Stimulated activated CD8-positive, alpha-beta memory T cell treated with anti-CD3 and anti-CD28 coated beads, Interleukin-12 subunit alpha, Interleukin-12 subunit beta, amount 100 ng/mL, for 4 hours (primary cell): ENCODE measurements at places on chromosomes 1 and 21.
A peak's percentile ranks its signal among the peaks of the same experiment; 100 is the strongest.

DNA sequence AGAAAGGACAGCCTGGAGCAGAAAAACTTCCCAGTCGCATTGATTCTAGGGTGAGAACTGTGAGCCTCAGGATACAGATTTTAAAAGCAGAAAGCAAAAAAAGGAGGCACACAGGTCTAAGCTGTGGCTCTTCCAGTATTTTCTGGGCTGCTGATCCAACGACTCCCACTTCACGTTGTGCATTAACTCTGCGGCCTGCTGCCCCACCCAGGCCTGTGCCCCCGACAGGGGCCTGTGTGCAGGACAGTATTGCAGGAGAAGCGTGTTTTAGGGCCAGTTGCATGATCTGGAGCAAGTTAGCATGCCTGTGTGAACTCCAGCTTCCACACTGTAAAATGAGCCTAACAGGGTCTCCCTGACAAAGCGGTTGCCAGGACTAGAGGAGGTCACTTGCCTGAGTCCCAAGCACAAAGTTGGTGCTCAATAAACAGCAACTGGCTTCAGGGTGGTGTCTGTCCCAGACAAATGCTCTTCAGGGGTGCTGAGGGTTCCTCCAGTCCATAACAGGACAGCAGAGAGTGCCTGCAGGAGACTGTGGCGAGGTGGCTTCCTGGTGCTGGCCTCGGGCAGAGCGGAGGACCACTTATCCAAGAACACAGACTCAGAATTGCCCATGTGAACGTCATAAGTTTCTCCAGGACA, 66.8 kb upstream of the RAB4A start:
- no peak for DNase-seq

DNA sequence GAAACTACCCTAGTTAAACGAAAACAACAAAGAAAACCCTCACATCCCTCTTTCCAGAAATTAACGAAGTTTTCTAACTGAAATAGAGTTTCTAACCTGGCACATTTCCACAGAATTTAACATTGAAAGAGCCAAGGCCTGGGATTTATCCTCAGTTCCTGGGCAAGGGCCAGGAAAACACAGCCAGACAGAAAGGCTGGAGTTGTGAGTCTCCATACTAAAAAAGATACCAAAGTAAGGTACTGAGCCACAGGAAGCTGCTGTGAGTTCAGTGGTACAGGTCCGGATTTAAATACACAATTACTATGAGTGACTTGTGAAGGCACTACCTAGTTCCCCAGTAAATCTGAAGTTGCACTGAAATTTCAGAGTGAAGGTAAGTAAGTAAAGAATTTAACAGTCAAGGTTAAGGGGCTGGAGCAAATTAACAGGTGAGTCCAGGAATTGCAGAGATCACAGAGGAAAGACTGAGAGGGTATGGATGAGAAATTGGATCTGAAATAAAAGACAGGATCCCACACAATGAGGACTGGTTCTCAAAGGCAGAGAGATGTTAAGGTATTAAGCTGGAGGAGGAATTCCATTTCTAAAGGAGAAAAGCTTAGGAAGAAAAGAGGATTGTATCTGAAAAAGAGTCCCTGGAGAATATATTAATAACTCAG, 905 bp downstream of the LIX1L start:
- no peak for DNase-seq

GRCh38 chr1:59731591-59731990, 83.2 kb upstream of the HOOK1 start:
- DNase-seq: no peak

DNA sequence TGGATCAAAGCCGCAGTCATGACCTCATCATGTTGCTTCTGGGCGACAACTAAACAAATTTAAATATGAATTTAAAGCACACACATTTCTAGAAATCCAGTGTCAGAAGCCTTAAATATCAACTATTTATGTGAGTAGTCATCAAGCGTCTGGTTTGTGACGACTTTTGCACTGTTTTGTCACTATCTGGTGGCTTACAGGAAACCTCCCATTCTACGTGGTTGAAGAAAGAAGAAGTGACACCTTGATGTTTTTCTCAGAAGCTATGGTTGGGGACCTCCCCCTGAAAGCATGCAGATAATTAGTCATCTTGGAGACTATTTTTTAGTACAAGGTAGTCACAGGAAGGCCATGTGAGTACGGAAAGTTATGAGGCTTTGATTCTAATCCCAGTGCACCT, 58.5 kb downstream of the TENT5C start:
- no peak for DNase-seq

DNA sequence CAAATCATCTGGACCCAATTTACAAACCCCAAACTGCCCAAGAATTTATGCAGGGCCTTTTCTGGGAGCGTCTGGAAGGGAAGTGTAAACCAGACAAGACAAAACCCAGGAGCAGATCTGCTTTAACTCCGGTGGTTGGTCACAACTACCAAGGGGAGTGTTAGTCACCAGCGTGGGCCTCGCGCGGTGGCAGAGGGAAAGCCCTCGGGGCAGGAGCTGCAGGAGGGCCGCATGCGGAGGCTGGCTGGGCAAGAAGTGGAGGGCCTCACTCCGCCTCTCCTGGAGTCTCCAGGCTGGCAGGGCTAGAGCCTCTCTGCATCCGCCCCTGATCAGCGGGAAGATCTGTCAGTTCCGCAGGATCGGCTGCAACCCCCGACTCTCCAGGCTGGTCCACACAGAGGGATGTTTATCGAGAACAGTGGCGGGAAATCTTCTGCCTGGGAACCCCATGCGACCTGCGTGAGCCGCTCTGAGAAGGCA, 2.0 kb downstream of the COL24A1 start:
- no peak for DNase-seq

- no peak for DNase-seq
Measured at GRCh38 chr1:38502758-38503157, 356.8 kb downstream of the RRAGC start.

GRCh38 chr1:172630868-172631267, 28.0 kb upstream of the FASLG start:
- no peak for DNase-seq

DNA sequence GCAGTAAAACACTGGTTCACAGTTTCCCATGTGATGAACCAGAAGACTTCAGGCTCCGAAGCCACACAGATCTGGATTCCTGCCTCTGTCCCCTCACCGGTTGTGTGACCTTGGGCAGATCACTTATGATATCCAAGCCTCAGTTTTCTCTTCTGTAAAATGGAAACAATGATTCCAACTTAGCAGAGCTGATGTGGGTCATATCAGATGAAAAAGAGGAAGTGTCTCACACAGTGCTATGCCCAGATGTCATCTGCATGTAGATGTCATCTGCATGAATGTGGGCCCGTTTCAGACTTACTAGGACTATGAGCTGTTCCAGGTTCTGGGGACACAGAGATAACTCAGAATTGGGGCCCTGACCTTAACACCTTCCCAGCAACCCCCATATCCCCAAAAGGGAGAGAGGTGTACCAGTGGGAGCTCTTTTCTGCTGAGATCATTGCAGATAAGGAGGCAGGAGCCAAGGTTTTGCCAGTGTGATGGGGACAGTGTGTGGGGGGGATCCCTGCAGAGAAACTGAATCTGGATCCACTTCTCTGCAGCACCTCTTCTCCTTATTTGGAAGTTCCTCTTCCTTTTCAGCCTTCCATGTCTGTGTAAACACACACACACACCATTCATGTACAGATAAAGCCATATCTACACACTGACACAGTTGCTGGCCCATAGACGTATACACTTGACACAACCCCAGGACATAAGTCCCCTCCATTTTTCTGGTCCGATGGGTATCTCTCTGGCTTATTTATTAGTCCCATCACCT, 5.0 kb upstream of the ADGRB2 start:
- no peak for DNase-seq

GRCh38 chr1:19533626-19534025, 48.3 kb upstream of the CAPZB start:
- no peak for DNase-seq

GRCh38 chr21:16775076-16775475, 737.8 kb upstream of the CXADR start:
- no peak for DNase-seq

- DNase-seq: no peak
Measured at GRCh38 chr1:93526431-93526830, 78.5 kb downstream of the FNBP1L start.

GRCh38 chr1:63004868-63005267, 220.9 kb downstream of the ATG4C start:
- DNase-seq: no peak

DNA sequence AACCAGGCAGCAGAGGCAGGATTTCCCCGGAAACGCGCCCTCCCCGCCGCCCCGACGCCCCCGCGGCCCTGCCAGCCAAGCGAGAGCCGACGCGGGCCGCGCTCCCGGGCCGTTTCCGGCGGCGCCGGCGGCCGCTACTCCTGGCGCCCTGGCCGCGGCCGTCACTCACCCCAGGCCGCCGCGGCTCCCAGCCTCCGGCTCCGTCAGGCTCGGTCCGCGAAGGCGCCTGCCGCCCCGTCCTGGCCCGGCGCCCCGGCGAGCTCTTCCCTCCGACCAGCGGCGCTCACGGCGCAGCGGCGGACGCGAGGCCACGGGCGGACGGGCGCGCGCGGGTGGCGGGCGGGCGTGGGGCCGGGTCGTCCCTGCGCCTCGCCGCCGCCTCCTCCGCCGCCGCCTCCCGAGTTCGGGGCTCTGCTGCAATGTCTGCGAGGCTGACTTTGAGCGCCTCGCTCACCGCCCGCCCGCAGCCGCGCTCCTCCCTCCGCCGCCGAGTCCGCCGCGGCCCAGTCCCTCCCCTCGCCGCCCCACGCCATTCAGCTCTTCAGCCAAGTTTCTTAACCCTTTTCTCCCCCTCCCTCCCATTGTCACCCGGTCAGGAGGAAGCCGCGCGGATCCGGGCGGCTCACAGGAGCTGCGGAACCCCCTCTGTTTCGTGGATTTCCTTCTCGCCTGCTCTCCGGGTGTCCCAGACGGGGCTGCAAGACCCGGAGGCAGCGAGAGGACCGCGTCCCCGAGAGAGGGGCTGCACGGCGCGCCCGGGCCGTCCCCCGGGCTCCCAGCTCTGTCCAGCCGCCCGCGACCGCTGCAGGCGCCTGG, at the start of gene NRIP1:
Gene NRIP1 (minus strand): TSS at position 425 of the 816 bp plus-strand sequence. CDS start 96,808 bp downstream, outside the sequence.
- peak; percentile 77 for DNase-seq

- DNase-seq: no peak
Measured at GRCh38 chr1:77126307-77126706, 92.9 kb downstream of the PIGK start.

- DNase-seq: no peak
Measured at GRCh38 chr21:32094804-32095203, 184.0 kb downstream of the MIS18A start.

DNA sequence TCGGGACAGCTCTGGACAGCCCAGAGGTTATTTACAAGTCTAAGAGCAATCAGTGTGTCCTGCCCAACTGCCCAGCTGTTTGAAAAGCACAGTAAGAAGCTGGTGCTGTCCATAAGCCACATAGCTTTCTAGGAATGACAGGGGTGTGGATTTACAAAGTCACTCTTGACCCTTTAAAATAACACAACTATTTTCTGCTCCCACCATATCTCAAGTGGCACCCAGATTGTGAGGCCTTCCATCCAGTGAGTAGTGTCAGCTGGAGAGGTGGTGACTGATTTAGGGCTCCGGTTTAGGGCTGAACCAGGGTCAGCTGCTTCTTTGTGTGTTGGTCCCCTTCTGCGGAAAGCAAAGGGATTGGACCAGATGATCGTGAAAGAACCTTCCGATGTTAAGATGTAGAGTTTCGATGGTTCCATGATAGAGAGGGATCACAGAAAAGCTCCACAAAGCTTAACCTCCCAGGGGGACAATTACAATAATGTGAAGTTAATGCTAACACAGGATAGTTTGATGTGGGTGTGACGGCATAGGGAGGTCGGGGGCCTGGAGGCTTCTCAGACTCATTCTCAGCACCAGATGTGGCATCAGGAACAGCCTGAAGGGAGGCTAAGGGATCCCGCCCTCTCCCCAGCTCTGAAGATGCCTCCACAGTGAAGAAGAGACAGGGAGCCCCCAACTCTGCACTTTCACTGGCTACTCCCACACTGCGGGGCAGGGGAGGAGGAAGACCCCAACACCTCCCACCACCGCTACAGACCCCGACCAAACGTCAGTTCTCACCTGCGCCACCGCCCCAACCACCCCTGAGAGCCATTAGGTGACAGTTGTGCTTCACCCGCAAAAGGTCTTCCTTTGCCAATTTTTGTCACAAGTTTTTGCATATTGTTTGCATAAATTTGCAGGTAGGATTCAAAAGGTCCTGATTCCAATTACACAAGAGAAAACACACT, 40.6 kb downstream of the LRRC3 start:
- no peak for DNase-seq

DNA sequence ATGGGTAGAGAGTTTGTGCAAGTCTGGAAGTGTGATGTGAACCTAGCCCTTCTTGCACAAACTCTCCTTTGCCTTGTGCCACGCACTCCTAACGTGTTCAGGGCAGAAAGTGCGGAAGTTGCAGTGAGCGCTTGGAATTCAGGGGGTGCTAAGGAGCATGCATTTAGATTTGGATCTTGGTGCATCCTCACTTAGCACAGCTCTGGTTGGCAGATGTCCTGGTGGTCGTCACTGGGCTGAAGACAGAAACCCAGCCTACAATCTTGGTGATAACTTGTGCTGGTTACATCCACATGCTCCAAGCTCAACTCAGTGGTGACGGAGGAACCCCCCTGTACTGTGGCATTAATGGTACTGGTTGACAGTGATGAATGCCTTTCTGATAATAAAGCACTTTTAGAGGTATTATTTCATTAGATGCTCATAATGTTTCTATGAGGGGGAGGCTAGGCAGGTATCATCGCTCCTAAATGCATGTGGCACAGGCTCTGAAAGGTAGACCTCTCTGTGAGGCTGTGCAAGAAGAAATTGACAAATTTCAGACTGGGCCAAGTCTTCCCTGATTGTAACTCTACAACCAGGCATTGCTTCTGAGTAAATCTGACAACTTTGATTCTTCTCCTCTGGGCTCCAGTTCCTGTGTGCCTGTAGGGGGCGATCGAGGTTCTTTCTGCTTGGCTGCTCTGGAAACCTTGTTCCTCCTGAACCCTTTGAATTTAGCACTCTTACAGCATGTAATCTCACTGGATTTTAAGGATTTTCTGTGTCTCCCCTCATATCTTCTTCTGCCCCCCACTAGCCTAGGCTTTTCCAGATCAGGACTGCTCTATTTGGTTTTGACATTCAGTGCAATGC, 40.6 kb downstream of the MAPKAPK2 start:
- DNase-seq: no peak

GRCh38 chr1:20158358-20159070, 19.4 kb downstream of the PLA2G2F start:
- no peak for DNase-seq

DNA sequence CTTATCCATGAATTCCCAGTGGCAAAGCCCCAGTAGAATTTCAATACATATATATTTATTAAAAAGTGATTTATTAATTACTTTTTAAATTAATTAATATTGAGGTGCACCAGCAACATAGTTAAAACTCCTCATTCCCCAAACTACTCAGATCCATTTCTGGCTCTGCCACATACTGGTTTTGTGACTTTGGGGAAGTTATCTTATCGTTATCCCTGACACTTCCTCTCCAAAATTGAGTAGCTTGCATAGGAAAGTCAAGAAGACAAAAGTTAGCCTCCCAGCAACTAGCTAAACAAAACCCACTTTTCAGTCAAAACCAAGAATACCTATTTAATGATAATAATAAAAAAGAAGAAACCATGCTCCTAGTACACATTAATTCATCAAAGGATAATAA, 35.9 kb downstream of the TCP10L start:
- no peak for DNase-seq

- DNase-seq: no peak
Measured at GRCh38 chr1:183711165-183711682, 58.1 kb upstream of the APOBEC4 start.
